Thoracic aorta (tissue), 2 donors: ENCODE measurements at places on chromosomes 2 and 18. TPM values are rescaled to one million over a fixed set of nuclear protein-coding genes. Genes with fewer than 3 reads are reported as not detected.
A peak's percentile ranks its signal among the peaks of the same experiment; 100 is the strongest.

ZEB2 gene
- 190 TPM for total RNA-seq

TCF7L1 gene
- 8.8 TPM for total RNA-seq

ST6GAL2 gene
- total RNA-seq = 900 TPM

DIPK1C gene
- total RNA-seq = not detected

ITGAV gene
- total RNA-seq = 195 TPM

MATN3 gene
- total RNA-seq = 1.8 TPM

GRCh38 chr2:109217362-109218086 lies 88.5 kb downstream of the SH3RF3 start:
- no peak overlapping the region for H3K4me3 ChIP-seq
- no peak for DNase-seq
- no peaks in the 10 kb centered on the region for H3K27me3 ChIP-seq
- peaks cover 56% of the 10 kb centered on the region for H3K4me1 ChIP-seq

GRCh38 chr2:59236723-59237122 lies 995.6 kb upstream of the FANCL start:
- H3K36me3 ChIP-seq = no peaks in the 10 kb centered on the region
- no peaks in the 10 kb centered on the region for H3K27me3 ChIP-seq
- H3K27ac ChIP-seq = no peak overlapping the region
- no peak overlapping the region for H3K4me3 ChIP-seq

DNA sequence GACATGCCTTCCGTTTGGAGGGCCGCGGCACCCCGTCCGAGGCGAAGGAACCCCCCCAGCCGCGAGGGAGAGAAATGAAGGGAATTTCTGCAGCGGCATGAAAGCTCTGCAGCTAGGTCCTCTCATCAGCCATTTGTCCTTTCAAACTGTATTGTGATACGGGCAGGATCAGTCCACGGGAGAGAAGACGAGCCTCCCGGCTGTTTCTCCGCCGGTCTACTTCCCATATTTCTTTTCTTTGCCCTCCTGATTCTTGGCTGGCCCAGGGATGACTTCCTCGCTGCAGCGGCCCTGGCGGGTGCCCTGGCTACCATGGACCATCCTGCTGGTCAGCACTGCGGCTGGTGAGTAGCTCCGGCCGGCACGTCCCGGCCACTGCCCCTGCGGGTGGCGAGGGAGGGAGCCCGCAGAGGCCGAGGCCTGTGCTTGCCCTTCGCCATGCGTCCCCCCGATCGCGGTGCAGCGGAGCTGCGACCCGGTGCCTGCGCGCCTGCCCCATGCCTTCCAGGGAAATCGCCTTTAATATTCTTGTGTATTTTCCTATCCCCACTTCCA lies 1.2 kb downstream of the BMPR2 start:
- no peaks in the 10 kb centered on the region for H3K36me3 ChIP-seq
- no peak for DNase-seq
- no peaks in the 10 kb centered on the region for H3K27me3 ChIP-seq
- H3K4me1 ChIP-seq = peaks cover 36% of the 10 kb centered on the region
- H3K27ac ChIP-seq = peak overlapping the region; percentile 95

- no peaks in the 10 kb centered on the region for H3K36me3 ChIP-seq
- DNase-seq = no peak
- H3K4me3 ChIP-seq = no peak overlapping the region
- no peaks in the 10 kb centered on the region for H3K4me1 ChIP-seq
Observed at GRCh38 chr2:136932700-136933099, 167.4 kb downstream of the THSD7B start.

DNA sequence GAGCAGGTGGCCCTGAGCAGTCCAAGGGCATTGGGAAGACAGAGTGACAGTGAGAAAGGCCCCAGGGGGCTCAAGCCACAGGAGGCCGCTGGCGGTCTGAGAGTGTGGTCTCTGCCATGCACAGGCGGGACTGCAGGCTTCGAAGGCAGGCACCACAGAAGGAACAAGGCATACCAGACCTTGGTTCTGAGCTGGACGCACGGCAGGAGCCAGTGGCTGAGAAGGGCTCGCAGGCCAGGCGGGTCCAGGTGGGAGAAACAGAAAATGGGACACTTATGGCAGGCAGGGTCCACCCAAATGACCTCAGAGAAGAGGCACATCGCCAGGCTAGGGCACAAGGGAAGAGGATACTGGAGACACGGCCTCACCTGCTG lies 14.9 kb downstream of the HJURP start:
- H3K27ac ChIP-seq = no peak overlapping the region
- no peak for DNase-seq
- no peak overlapping the region for H3K4me3 ChIP-seq
